ENCODE measurements at places on chromosomes 1 and 21.

DNA sequence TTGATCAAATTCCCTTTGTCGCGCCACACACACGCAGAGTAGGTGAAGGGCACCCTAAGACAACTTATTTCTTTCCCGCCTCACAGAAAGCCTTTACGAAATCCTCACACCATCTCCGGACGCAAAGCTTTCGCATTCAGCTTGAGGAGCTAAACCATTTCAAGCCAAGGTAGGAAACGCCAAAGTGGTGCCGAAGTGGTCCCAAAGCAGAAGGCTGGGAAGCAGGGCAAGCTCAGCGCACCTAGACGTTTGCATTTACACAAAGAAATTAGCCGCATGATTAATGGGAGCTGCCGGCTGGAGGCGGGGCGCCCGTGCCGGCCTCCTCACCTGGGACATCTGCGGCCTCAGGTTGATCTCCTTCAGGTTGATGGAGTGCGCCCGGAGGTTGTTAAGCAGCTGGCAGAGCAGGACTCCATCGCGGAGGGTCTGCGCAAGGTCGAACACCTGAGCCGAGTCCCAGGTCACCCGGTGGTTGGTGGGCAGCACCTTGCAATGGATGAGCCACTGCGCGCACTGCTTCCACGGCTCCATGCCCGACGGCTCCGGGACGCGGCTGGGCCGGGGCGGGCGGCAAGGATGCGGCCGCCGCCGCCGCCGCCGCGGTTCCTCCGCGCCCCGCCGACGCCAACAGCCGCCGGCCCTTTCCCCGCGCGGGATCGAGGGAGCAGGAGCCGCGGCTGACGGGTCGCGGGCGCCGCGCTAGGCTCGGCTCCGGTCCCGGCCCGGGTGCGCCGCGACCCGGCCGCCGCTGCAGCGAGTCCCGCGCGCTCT is 457 bp downstream of the VAV3 start:
- H3K36me3 ChIP-seq = no peaks in the 10 kb centered on the region
- H3K4me1 ChIP-seq = peaks cover 14% of the 10 kb centered on the region

GRCh38 chr1:15700508-15700907 is 16.4 kb downstream of the PLEKHM2 start:
- peak overlapping the region; percentile 61 for H3K27ac ChIP-seq
- H3K27me3 ChIP-seq = no peaks in the 10 kb centered on the region
- peaks cover 64% of the 10 kb centered on the region for H3K4me1 ChIP-seq

DNA sequence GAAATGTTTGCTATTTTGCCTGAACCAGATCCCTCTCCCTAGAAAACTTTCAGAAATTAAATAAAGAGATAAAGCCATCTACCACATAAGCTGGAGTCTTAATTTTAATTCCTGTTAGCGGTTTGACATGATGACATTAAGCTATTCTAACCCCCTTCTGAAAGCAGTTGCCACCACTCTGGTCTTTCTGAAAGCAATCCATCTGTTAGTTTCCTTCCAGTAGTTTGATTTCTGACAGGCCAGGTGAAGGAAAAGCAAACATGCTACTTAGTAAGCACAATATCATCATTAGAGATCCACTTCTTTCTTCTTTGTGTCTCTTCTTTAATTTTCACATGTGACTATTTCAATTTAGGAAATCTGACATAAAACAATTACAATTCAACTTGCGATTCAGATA is 39.9 kb downstream of the RGL1 start:
- H3K4me3 ChIP-seq = no peak overlapping the region
- no peaks in the 10 kb centered on the region for H3K36me3 ChIP-seq
- no peak overlapping the region for H3K27ac ChIP-seq
- no peak for DNase-seq

DNA sequence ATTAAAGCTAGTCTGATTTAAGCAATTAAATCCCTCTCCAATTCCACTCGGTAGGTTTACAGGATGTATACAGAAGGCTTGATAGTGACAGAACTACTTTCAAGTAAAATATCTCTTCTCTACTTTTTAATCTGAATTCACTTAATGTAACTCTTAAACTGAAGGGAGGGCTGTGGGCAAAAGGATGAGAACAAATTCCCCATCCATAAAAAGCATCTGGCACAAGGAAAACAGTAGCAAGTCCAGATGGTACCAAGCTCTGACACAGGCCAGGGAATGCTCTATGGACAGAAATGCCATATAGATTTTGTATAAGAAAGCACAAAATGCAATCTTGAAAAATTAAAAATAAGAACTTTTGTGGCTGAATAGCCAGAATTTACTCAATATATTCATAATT is 53.1 kb upstream of the USH2A start:
- H3K27ac ChIP-seq = no peak overlapping the region
- H3K27me3 ChIP-seq = no peaks in the 10 kb centered on the region
- no peak overlapping the region for H3K4me3 ChIP-seq

DNA sequence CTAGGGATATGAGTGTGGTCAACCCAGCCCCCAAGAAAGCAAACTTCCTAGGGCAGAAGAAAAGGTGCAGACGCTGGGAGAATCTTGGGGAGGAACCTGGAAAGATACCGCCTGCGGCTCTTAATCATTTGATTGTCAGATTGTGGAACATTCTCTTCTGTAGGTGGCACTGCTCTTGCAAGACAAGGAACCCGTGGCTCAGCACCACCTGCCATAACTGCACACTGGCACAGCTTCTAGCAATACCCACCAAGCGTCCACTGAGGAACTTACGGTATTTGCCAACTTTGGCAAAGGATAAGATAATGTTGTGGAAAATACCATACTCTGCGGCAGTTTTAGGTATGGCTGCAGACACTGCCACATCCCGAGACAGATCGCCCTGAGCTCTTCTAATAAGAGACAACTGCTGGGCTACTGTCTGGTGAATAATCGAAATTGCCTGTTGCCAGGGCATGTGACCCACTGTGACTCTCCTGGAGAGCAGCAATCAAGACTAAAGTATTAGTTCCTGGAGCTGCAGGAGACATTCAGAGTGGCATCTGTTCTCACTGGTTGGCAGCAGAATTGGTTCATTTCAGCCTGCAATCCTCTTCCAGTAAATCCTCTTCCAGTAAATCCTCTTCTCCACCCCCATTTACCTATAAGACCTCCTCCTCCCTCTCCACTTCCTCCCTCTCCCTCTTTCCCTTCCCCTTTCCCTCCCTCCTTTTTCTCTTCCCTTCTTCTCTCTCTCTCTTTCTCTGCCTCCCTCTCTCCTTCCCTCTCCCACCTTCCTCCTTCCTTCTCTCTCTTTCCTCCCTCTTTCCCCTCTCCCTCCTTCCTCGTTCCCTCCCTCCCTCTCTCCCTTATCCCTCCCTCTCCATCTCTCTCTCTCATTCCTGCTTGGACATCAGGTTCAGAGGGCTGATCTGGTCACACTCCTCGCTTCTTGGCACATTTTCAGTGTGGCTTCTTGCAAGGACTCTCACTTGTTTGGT is 49.7 kb upstream of the B3GALT5 start:
- H3K27me3 ChIP-seq = no peaks in the 10 kb centered on the region
- H3K36me3 ChIP-seq = no peaks in the 10 kb centered on the region
- H3K4me3 ChIP-seq = no peak overlapping the region
- no peak overlapping the region for H3K27ac ChIP-seq

DNA sequence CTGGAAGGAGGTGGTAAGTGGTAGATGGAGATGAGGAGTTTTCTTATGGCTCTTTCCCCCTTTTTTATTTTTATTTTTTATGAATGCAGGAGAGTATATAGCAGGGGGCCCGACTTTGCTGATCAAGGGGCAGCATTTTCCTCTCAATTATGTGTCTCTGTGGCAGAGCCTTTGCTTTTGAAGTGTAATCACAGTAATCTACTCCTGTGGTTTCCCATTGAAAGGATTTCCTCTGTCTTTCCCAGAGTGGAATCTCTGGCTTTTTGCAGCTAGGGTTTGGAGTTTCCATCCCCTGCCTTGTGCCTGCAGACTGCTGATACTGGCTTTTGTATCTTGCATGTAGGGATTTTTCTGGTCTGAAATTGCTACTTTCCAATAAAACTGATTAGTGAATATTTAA is 29.1 kb downstream of the ARID1A start:
- H3K4me1 ChIP-seq = peaks cover 92% of the 10 kb centered on the region
- peaks cover 4% of the 10 kb centered on the region for H3K36me3 ChIP-seq
- H3K4me3 ChIP-seq = no peak overlapping the region
- no peaks in the 10 kb centered on the region for H3K27me3 ChIP-seq

DNA sequence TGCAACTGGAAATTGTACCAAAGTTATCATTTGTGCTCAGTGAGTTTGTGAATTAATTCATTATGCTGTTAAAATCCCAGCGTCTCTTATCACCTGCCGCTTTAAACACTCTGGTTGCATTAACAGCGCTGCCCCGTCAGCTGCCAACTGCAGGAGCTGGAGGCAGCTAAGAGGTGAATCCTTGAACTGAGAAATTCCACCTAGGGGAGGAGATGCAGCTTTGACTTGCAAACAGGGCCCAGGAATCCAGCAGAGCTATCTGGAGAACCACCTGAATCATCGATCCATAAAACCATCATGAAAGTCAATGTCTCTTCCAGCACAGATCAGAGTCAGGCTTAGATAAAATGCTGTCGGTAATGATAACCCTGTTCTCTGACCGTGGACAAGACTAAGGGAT is 140.7 kb upstream of the PTBP2 start:
- no peak for DNase-seq
- no peak overlapping the region for H3K27ac ChIP-seq
- no peak overlapping the region for H3K4me3 ChIP-seq
- H3K4me1 ChIP-seq = no peaks in the 10 kb centered on the region
- H3K27me3 ChIP-seq = no peaks in the 10 kb centered on the region
